Bladder microvascular endothelial cell (primary cell): ENCODE measurements at places on chromosomes 2 and 18. TPM values are rescaled to one million over a fixed set of nuclear protein-coding genes. Genes with fewer than 3 reads are reported as not detected.

RTKN gene
- total RNA-seq = 3.2 and 30.9 TPM in 2 replicates

POMC gene
- 0.76 and 1.5 TPM in 2 replicates for total RNA-seq

CCDC121 gene
- total RNA-seq = 1.8 and 2.6 TPM in 2 replicates

CFAP65 gene
- total RNA-seq = not detected in 2 replicates

SERPINB10 gene
- total RNA-seq = not detected in 2 replicates

LYPD1 gene
- total RNA-seq = 0.65 and 3.1 TPM in 2 replicates

PLA2R1 gene
- total RNA-seq = 6.5 and 37.4 TPM in 2 replicates

LHCGR gene
- not detected in 2 replicates for total RNA-seq

MYCN gene
- 5.0 and 6.2 TPM in 2 replicates for total RNA-seq

GDF7 gene
- 0.16 and 162 TPM in 2 replicates for total RNA-seq

CAPN14 gene
- under 0.01 and 0.13 TPM in 2 replicates for total RNA-seq

UGT1A3 gene
- total RNA-seq = not detected in 2 replicates

PLEKHB2 gene
- total RNA-seq = 75.9 and 144 TPM in 2 replicates

EFEMP1 gene
- 1,267 and 12,559 TPM in 2 replicates for total RNA-seq

EFHD1 gene
- total RNA-seq = 0.06 and 0.16 TPM in 2 replicates

PROM2 gene
- total RNA-seq = 0.44 TPM in 1 of 2 replicates, not detected in the other

BOLL gene
- not detected in 2 replicates for total RNA-seq

GALNT3 gene
- total RNA-seq = 0.49 TPM in 1 of 2 replicates, not detected in the other

SIX2 gene
- under 0.01 TPM in 1 of 2 replicates, not detected in the other for total RNA-seq
